ENCODE measurements at places on chromosomes 3 and 15.

- DNase-seq: no peak
Observed at GRCh38 chr3:3798631-3799113, 559 bp upstream of the LRRN1 start.

DNA sequence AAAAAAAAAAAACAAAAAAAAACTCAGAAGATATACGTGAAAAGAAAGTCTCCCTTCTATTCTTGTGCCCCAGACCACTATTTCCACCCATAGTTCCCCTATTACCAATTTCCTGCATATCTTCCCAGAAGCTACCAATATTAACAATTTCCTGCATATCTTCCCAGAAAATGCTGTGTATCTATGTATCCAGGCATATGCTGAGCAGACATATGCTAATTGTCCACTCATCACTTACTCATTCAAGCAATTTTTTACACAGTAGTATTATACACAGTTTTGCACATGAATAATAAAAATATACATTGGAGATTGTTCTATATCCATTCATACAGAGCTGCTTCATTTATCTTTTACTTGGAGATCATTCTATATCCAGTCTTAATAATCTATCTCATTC lies 12.6 kb upstream of the SLMAP start:
- no peak for DNase-seq

GRCh38 chr3:141237701-141238521 lies 6.3 kb downstream of the PXYLP1 start:
- no peak for DNase-seq

DNA sequence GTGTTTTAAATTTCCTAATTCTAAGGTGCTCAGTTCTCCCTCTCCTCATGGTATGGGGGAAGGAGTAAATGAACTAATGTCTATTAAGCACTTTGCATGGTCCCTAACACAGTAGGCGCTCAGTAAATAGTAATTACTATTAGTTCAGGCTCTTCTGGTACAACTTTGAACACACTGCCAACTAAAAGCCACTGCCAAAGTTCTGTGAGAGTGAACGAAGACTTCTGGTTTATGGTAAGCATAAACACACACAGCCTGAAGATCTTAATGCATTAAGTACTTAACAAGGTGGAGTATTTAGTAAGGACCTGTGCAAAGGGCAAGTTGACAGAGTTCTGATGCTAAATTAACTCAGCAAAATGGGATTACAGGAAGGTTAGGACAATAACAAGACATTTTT lies 24.7 kb downstream of the RARB start:
- DNase-seq: no peak

GRCh38 chr3:151166161-151166560 lies 36.9 kb downstream of the GPR171 start:
- DNase-seq: no peak

DNA sequence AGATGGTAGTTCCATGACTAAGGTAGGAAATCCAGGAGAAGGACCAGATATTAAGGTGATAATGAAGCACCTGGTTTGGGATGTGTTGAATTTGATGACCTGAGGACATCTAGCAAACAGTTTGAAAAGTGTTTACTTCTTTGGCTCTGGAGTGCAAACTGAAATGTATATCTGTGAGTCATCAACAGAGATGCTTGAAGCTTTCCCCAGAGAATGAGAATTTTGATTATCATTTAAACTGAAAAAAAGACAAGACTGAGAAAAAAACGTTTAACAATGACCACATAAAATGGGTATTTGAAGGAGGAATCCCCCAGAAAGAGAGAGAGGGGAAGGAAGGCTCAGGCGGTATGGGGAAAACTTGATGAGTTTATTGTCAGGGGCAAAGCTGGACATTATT lies 20.7 kb upstream of the GSK3B start:
- DNase-seq: no peak

GRCh38 chr3:11161666-11162065 lies 7.4 kb downstream of the HRH1 start:
- DNase-seq: no peak

DNA sequence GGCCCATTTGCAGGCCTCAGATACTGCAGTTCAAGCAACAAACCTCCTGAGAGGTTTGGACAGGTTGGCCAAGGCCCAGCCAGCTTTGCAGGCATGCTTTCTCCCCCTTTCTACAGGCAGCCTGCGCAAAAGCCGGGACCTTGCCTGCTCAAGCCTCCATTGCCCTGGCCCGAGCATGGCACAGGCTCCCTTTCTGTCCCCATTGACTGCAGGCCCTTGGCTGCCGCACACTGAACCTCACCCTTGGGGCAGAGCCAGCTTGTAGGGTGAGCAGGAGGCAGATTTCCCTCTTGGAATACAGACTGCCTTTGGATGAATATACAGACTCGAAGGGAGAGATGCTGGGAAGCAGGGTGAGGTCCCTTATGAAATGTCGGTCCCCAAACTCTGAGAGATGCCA lies 461.7 kb upstream of the PROK2 start:
- no peak for DNase-seq

GRCh38 chr15:38377636-38378035 lies 76.3 kb upstream of the FAM98B start:
- DNase-seq: no peak

GRCh38 chr15:96595951-96596350 lies 265.5 kb downstream of the NR2F2 start:
- DNase-seq: no peak

- DNase-seq: no peak
Observed at GRCh38 chr3:72475258-72476138, 372.7 kb downstream of the SHQ1 start.

DNA sequence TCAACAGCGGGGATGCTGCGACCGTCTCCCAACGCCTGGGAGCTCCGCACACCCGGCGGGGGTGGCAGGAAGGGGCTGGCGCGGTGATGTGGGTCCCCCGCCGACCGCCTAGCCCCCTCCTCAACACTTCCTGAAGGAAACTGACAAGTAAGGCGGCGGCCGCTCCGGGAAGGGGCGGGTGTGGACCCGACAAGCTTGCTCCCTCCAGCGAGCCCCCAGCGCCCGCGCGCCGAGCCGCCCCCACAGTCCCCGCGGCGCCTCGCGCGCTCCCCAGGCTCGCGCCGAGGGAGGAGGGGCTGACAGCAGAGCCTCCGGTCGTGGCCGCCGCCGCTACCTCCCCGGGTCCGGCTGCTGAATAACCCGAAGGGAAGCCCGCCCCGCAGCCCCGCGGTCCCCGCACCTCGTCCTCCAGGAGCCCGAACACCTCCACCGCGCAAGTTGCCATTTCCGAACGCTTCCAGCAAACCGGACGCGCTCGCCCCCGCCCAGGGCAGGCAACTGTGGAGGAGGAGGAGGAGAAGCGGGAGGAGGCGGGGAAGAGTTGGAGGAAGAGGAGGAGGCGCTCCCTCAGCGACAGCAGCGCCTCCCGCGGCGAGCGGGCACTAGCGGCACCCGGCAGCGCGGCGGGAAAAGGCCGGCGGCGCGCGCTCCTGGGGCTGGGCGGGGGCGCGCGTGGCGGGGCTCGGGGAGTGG lies at the start of gene NEDD4:
NEDD4 (minus strand) TSS at position 502 of the 693 bp plus-strand sequence; CDS start at position 445, 57 bp downstream.
- peak; percentile 85 for DNase-seq

DNA sequence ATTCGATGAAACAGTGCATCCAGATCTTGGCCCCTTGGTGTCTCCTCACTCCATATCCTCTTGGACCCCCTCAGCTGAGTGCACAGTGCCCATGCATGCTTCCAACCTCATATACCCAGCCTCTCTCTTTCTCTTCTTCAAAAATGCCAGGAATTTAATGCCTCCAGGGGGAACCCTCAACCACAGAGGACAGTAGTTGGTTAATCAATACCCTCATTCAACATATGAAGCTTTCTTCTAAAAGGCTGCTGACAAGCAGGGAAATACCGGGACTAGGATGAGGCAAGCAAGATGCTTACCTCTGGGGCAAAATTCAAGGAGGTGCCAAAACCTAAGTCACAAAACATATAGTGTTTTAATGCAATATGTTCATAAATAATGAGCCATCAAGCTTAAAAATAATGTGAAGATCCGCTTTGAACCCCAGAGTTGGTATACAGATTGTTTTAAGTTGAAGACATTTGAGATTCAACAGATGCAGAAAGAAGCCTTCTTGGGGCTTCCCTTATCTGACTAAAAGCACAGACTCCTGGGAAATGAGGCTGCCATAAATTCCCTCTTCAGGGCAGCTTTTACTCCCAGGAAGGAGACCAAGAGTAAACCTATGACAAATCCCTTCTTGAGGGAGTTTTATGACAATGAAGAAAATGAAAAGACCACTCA lies 48.2 kb upstream of the FHIT start:
- no peak for DNase-seq

GRCh38 chr15:74227968-74228722 lies 8.0 kb upstream of the CCDC33 start:
- DNase-seq: no peak

DNA sequence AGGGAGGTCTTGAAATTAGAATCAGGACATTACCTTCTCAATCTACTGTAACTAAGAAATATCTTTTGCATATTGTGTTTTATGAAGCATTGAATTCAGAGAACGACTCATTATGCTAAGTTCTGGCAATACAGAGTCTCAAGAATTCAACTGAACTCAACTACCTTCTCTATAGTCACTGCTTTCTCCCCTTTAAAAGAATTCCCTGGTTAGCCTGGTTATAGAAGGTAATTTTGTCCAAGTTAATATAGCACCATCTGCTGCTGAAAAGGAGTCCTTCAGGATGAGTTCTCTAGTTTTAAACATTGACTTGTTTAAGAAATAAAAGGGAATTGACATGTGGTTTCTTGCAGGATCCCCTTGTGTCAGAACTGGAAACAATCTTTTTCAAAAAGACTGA lies 60.2 kb downstream of the IL16 start:
- DNase-seq: peak; percentile 41

GRCh38 chr3:35647461-35647860 lies 8.1 kb downstream of the ARPP21 start:
- no peak for DNase-seq

DNA sequence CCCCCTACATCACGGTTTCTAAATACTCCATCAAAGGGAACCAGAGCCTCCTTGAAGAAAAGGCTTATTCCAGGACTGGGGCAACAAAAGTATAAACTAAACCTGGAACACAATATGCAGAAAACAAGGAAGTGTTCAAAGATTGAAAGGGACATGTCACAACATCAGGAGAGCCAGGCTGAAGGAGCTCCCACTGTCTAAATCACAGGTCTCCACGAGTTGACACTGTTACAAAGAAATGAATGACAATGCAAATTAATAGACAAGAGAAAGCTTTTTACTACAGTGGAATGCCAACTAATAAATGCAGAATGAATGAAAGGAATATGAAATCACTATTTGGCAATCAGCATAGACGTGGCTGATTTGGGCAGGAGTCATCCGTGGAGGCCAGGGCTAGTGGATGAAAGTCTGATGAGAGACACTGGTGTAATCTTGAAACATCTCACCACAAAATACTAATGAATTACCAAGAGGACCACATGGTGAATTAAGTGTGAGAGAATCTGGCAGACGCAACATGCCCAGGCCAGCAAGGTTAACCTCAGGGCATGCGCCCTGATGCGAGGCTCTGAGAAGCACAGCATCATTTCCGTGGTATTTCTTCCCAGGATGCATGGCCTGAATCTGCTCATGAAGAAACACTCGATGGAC lies 123.8 kb upstream of the TJP1 start:
- no peak for DNase-seq

DNA sequence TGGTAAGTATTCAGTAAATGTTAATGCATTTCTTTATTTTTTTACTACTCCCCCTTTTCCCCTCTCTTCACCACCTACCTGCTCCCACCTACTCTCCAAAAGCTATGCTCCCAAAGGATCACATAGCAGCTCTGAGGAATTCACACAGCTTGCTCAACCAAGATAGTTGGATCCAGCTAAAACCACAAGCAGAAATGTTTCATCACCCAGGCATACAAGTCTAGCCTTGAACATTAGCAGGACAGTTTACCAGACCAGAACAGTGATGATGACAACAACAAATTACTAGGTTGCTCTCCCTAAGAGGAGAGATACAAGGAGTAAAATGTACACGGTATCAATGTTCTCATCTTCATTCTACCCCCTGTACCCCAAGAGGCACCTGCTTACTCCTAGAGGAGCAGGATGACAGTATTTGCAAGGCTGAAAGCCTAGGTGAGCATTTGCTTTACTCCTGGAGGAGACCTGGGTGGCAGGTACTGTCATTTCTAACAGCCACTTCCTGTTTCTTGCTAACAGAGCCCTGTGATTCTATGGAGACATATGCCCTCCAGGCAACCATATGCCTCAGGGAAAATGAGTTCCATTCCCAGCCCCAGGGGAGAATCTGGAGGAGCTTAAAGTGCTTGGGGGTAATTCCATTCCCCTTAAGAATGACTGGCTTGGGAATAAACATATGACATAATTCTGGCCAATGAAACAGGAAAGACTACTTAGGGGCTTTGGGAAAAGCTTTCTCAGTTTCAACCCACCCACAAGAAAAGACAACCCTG lies 237.5 kb downstream of the NTRK3 start:
- DNase-seq: no peak

- peak; percentile 7 for DNase-seq
Observed at GRCh38 chr3:62131620-62132019, 241.7 kb downstream of the FEZF2 start.

DNA sequence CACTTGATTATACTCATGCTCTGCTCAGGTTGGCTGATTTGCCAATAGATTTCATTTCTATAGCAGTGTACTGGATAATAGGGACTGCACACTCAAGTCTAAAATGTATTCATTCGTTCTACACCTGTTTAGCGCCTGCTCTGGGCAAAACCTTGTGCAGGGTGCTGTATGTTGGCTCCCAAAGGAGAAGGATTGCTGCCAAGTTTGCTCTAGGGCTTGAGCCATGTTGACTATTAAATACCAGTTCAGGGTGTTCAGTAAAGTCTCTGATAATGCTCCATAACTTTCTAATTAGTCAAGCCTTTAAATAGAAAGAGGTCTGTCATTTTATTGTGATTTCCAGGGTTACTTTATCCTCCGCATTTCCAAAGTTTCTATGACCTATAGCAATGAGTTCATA lies 470.2 kb downstream of the MAGI1 start:
- no peak for DNase-seq

- peak; percentile 10 for DNase-seq
Observed at GRCh38 chr3:172516318-172517214, 6.7 kb downstream of the TNFSF10 start.

DNA sequence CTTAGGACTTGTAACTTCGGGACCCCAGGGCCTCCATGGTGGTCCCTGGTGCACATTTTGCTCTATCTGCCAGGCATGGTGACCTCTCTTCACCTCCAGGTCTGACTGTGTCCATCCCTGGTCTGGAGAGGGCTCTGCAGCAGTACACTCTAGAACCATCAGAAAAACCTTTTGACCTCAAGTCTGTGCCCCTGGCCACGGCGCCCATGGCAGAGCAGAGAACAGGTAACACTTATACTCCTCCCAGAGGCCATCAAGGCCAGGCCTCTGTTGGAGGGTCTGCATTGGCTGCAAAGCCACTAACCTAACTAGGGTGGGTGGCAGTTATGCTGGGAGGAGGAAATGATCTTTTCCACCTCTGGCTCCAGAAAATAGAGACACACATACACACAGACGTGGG lies 10.3 kb upstream of the HMCES start:
- DNase-seq: no peak

DNA sequence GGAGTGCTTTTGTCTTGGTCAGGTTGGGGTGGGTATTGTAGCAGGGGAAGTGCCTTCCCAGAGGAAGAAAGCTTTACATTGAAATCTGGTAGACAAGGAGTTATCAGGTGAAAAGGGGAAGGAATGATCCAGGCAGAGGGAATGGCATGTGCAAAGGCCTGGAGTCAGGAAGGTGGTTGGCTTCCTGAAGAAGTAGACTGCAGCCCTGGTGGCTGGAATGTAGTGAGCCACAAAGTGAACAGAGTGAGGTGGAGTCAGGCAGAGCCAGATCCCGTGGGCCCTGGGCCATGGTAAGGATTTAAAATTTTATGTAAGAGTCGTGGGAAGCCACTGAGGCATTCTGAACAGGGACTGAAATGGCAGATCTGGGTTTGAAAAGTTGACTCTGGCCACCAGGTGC lies 58.3 kb downstream of the RAB11A start:
- no peak for DNase-seq
